ENCODE measurements at places on chromosomes 5 and 9.

- DNase-seq, result no peak
Measured at GRCh38 chr9:38359297-38359653, 33.2 kb upstream of the ALDH1B1 start.

GRCh38 chr9:35110327-35110761 is 5.3 kb downstream of the ATOSB start:
- DNase-seq, result no peak

DNA sequence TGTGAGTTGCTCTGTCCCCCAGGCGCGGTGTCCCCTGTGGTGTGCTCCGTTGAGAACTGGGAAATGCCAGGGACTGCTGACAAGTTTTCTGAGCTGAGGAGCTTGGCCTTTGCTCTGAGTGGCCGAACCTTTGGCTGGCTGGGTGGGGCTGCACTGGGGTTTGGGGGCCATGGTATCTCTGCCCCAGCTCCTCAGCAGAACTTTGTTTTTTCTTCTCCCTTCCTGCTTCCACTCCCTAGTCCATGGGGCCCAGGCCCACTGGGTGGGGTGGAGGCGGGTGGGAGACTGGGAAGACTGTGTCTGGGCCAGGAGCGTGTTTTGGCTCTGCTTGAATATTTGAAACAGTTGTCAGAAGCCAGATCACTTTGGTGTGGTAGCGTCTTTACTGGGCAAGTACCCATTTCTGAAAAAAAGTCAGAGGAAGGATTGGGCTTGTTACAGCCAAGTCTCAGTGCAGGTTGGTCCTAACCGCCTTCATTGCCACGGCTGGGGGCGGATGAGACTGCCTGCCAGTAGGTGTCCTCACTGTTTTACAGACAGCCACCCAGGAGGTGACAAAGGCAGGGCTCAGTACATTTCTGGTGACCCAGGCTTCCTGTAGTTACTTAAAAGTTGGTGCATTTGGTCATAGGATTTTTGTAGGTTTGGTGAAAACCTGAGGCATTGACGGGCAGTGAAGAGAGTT is 92.7 kb downstream of the DAB2IP start:
- peak; percentile 56 for DNase-seq

DNA sequence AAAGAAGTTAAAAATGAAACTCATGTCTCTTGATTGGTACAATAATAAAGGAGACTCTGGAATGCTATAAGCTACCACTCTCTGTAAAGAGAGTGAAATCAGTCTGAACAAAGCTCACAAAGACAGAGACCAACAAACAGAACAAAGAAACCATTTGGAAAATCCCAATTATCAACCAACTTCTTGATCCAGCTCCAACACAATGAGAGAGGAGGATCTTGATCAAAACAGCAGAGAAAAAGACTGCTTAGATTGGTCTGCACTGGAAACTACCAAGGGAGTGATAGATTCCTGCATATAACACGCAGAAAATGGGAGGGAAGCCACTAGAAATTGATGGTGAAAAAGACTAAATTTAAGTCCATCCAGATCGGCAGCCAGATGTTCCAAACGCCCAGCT is 23.1 kb upstream of the RNF38 start:
- DNase-seq, result no peak

- no peak for DNase-seq
Measured at GRCh38 chr5:120706877-120707276, 242.8 kb downstream of the PRR16 start.

DNA sequence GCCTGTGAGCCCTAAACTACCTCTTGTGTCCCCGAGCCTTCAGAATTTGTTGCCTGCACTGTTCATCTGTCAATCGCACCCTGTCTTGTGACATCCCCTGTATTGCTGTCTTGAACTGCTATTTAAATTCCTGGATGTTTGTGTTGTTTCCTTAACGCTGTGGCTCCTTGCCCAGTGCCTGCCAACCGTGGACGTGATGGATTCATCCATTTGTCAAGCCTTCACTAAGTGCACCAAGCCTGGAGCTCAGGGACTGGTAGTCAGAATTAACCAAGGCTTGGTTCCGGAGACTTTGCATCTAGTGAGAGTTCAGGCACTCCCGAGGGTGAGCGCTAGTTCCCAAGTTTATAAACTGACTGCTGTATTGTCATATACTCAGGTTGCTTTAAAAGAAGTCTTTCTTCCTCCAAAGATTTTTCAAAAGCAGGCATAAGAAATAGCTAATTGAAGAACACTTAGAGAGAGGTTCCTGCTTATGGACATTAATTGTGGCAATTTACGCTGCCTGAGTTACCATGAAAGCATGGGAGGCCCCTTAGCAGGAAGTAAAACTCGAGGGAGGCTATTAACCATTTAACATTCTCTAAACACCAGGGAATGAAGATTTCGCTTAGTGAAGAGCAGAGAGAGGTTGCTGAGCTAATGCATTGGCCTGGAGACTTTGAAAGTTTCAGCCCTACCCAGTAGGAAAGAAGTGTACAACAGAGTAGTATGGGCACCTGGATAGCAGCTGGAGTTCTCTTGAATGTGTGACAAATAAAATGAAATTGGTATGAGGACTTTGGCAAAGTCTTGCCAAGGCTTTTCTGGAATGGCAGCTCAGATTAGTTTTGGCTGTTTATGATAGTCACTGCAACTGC is 29.0 kb downstream of the RGS3 start:
- peak; percentile 34 for DNase-seq

Measured in umbilical cord (tissue), 2 donors.